ENCODE measurements at places on chromosomes 11 and 22.

DNA sequence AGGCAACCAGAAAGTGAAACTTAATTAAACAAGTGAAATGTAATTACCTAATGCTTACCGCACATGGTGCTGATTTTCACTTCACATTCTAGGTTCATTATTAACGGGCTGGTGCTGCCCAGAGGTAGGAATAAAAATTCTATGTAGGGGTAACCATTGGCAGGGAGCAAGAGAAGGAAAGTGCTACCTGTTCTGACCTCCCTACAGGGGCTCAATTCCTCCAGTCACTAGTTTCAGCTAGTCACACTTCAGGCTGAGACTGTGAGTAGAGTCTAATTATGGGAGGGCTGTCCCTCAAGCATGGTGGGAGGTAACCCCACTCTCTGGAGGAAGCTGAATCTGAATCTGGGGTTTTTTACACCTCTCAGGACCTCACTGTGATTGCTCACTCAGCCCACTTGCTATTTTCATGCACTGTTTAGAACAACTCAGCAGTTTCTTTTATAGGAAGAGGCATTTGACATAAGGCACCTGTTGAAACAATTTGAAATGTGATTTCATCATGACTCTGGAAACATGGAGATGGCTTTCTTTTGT is 75.4 kb downstream of the MAML2 start:
- peak; percentile 61 for DNase-seq

GRCh38 chr11:60887556-60887955 is 18.8 kb downstream of the PRPF19 start:
- DNase-seq, result peak; percentile 75

GRCh38 chr11:46331282-46331984 is 15.8 kb upstream of the DGKZ start:
- peak; percentile 55 for DNase-seq

- no peak for DNase-seq
Measured at GRCh38 chr22:30881361-30882183, 87.0 kb downstream of the MORC2 start.

DNA sequence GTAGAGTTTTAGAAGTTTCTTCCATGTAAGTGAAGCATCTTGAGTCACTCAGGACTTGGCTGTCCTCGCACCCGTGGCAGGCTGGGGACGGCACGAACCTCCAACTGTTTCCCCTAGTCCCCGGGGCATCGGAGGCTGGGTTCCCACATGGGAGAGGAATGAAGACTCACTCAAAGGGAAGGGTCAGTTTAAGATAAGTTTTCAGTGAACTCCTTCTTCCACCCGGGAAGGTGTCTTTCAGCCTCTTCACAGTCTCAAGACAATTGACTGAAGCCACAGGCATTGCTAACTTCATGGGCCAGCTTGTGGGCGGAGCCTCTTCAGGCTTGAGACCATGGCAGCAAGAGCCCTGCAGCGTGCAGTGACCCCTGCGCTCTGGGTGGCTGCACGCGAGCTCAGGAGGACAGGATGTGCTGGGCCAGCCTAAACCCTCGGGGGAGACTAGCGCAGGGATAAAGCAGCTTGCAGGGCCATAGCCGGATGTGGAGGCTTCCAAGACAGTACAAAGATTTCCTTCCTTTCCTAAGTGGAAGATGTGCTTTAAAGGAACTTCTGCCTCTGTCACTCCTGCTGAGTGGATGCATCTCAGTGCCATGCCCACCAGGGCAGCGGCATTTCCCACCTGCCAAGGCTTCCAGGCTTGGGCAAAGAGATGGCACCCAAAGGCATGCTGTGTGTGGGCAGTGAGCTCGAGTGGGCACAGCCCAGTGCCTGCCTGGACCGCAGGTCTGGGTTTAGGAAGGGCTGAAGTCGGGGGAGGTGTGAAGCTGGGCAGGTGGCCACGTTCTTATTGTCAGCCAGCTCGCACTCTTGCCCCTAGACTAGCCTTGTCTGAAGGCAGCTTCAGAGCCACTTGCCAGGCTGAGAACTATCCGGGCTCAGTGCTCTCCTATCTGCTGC is 32.9 kb downstream of the PPIL2 start:
- no peak for DNase-seq

- no peak for DNase-seq
Measured at GRCh38 chr22:38201371-38201710, 453 bp upstream of the MAFF start.

- DNase-seq, result no peak
Measured at GRCh38 chr11:11148104-11148509, 204.9 kb downstream of the CSNK2A3 start.

DNA sequence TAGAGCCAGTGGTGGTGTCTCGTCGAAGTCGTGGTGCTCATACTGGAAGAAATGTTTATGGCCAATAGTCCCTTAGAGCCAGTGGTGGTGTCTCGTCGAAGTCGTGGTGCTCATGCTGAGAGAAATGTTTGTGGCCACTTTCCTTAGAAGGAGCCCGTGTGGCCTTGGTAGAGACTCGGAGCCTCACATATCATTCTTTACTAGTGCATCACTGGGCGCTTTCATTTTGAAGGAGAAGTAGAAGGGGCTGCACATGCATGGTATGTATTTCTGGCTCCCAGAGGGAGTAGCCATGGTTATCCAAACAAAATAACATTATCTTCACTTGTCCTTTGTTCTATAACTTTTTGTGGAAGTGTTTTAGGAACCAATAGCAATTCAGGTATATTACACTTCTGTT is 69.5 kb downstream of the JAM3 start:
- no peak for DNase-seq

GRCh38 chr22:44341431-44342346 is 28.9 kb upstream of the SHISAL1 start:
- no peak for DNase-seq

DNA sequence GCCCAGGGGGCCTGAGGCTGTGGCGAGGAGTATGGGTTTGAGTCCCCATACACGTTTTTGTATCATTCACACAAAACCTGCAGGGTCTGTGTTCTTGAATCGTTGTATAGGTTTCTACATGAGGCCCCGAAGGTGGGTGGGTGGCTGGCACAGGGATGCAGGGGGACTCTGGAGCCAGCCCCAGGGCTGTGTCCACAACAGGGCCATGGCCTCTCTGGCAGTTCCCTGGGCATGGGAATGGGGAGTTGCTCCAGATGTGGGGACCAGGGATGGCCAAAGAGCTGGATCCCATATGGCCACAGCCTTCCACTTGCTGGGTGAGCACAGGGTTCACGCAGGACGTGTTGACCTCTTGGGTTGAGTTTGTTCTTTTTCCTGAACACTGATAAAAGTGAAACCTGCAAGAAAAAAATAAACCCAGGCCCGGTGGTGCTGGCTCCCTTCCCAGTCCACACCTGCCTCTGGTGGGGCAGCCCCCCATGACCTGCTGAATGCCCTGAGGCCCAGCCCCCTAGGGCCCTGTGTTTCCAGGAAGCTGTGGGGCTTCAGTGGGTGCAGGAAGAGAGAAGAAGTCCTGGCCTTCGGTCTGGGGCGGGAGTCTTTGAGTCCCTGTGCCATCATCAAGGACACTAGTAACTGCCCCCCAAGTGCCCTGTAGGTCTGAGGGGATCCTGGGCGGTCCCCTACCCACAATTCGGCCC is 16.1 kb downstream of the MYRF start:
- DNase-seq, result no peak

- DNase-seq, result no peak
Measured at GRCh38 chr11:87300640-87301380, 263.1 kb downstream of the TMEM135 start.

- no peak for DNase-seq
Measured at GRCh38 chr11:17165247-17165890, 42.4 kb downstream of the PIK3C2A start.
